ENCODE measurements at places on chromosomes 5 and 9.
A peak's percentile ranks its signal among the peaks of the same experiment; 100 is the strongest.

- DNase-seq: no peak
These were observed 596 bp downstream of the SLC28A3 start for GRCh38 chr9:84339962-84340361.

DNA sequence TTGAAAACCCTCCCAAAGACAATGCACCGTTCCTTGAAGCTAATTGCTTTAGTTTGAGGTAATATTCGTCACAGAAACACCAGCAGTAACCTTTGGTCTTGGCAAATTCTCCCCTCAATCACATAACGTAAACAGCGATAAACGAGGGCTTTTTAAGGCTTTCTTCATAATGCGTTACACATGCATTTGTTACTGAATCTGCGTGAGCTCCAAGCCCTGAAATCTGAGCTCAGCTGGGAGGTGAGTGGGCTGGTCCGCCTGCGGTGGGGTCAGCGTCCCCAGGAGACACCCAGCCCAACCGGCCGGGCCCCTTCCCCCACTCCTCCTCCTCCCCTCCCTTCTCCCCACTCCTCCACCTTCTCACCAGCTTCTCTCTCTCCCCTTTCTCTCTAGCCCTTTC lies 91.1 kb downstream of the BARX1 start:
- no peak for DNase-seq

GRCh38 chr9:21672140-21672539 lies 130.3 kb upstream of the MTAP start:
- DNase-seq: no peak

DNA sequence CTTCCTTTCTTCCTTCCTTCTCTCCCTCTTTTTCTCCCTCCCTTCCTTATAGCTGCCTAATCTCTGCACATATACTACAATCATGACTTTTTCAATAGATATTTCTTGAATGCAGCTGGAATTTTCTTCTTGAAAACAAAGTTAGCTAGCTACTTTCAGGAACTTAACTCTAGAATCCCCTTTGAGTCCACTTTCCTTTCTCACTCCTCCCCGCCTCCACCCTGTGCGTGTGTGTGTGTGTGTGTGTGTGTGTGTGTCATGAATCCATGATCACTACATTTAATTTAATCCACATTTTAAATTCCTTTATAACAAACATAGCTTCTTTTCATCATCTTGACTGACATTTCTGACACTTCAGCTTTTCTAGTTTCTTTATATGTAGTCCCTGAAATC lies 167.5 kb upstream of the KLF9 start:
- DNase-seq: no peak

- no peak for DNase-seq
These were observed at the start of gene AGPAT2 for GRCh38 chr9:136686794-136687711. TSS of gene AGPAT2 (minus strand) at chr9:136687457. CDS start at chr9:136687357, 100 bp downstream.

DNA sequence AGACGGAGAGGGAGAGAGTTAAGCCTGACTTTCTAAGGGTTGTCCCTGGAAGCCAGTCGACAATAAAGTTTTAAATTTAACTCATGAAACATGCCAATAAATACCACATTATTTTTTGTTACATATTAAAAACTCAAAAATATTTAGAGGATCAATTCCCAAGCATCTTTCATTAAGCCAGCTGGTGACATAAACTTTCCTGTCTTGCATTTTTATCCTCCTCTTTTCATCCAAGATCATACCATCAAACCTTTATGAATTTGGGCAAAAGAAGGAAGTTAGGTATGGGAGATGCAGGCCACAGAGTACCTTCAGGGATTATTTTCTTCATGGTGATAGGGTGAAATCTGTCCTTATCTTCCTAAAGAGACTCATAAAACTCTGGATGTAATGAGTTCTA lies 178.3 kb upstream of the FBXL17 start:
- no peak for DNase-seq

DNA sequence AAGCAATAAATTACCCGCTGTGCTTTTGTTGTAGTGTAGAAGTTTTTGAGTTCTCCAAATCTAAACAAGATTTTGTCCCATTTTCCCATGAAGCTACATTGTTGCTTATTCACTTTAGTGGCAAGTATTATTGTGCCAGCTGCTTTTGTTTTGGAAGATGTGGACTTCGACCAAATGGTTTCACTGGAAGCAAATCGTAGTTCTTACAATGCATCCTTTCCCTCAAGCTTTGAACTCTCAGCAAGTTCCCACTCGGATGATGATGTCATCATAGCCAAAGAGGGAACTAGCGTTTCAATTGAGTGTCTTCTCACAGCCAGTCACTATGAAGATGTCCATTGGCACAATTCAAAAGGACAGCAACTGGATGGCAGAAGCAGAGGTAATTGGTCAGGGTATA lies 10.9 kb downstream of the MFAP3 start:
- no peak for DNase-seq

GRCh38 chr9:108473209-108474112 lies 382.3 kb downstream of the ACTL7B start:
- no peak for DNase-seq

- DNase-seq: no peak
These were observed 70.4 kb downstream of the ANGPTL2 start for GRCh38 chr9:127051881-127052595.

DNA sequence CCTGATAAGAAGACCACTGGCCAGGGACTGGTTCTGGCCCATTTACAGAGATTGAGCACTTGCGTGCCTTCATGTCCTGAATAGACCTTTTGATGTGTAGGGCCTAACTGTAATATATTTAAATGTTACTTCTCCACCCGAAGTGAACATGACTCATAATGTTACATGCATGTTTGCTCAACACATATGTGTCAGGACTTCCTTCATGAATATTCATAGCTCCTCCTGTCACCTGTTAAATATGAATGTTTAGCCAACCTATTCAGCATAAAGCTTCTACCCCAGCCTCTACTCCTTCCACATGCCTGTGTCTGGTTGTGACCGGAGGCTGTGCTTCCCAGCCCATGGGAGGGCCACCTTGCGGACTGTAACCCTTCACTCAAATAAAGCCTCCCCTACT lies 457.5 kb downstream of the IRX1 start:
- DNase-seq: no peak

- peak; percentile 33 for DNase-seq
These were observed 104.7 kb upstream of the ISL1 start for GRCh38 chr5:51278539-51278938.

- no peak for DNase-seq
These were observed 219.1 kb downstream of the C9orf50 start for GRCh38 chr9:129401623-129402370.

GRCh38 chr5:16169550-16169949 lies 10.0 kb downstream of the MARCHF11 start:
- no peak for DNase-seq

DNA sequence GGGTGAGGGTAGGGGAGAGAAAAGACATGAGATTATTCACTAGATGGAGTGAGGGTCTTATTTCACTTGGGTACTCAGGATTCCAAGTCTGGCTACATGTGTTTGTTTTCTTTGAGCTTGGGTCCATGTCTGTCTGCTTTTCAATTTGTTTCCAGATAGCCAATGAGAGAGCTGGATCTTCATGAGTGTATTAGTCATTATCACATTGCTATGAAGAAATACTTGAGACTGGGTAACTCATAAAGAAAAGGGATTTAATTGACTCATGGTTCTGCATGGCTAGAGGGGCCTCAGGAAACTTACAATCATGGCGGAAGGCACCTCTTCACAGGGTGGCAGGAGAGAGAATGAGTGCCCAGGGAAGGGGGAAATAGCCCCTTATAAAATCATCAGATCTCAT lies 196.8 kb upstream of the TRIM32 start:
- DNase-seq: no peak

- DNase-seq: no peak
These were observed 292.7 kb upstream of the NREP start for GRCh38 chr5:112049738-112050137.

GRCh38 chr5:3694819-3695218 lies 99.2 kb downstream of the IRX1 start:
- no peak for DNase-seq

DNA sequence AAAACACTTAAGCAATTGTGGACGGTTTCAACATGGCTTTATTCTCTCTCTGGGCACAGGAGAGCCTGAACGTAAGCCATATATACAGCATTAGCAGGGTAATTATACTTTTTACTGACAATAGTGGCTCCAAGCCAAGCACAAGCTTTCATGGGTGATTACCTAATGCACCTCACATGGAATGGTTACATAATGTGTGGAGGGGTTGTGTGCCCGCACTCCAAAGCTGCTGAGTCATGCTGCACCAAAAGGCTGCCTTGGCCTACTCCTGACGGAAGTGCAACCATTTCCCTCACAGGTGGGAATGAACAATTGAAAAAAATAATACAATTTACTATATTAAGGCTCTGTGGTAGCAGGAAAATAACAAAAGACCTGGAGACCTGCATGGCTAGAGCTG lies 86.5 kb upstream of the ATP10B start:
- DNase-seq: no peak

- no peak for DNase-seq
These were observed 165.1 kb downstream of the PAPPA start for GRCh38 chr9:116318468-116319374.

GRCh38 chr5:78659714-78660113 lies 11.1 kb upstream of the LHFPL2 start:
- no peak for DNase-seq

DNA sequence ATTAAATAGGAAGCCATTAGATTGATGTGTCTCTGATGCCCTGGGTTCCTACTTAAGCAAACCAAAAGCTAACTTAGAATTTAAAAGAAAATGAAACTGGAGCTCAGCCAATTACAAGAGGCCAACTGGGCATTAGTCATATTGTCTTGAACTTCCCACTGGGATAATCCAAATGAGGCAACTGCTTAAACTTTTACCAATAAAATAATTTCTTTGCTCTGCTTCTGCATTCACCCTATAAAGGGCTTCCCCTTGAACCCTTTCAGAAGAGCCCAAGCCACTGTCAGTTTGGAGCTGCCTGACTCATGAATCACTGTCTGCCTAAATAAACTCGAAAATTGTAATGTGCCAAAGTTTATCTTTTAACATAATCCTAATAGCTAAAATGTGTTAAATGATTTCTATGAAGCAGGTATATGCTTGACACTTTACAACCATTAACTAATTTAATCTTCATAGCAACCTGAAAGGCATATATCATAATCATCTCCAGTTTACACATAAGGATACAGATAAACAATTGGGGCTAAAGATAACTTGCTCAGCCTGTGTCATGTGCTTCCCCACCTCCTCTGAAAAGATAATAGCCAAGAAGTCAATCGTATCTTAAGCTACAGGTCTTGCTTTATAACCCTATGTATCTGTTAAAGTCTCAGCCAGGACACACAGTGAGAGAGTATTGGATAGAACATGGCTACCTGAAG lies 11.5 kb downstream of the GPR150 start:
- no peak for DNase-seq

DNA sequence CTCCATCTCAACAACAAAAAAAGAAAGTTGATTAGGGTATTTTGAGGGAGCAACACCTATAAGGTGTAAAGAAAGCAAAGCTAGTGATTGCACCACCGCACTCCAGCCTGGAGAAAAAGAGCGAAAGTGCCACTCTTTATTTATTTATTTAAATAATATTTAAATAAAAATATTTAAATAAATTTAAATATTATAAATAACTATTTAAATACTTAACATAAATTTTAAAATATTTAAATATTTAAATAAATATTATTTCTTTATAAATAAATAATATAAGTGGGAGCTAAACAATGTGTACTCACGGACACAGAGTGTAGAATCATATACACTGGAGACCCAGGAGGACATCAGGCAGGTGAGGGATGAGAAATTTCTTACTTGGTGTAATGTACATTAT lies 64.4 kb upstream of the TRIO start:
- no peak for DNase-seq

DNA sequence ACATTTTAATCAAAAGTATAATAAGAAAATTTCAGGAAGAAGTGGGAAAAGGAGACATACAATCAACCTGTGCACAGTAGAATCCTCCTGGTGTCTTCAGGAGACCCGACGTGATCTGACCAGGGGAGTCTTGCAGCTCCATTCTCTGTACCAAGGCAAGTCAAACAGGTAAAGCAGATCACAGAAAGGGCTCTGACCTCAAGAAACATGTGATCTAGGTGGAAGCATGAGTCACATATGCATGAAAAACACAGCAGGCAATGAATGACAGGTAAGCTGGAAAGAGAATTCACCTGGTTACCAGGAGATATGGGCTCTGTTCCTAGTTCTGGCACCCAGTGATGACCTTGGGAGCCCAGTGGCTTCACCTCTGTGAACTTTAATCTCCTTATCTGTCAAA lies 19.4 kb upstream of the FABP6 start:
- no peak for DNase-seq

GRCh38 chr5:88702332-88702731 lies 180.7 kb downstream of the MEF2C start:
- DNase-seq: no peak

DNA sequence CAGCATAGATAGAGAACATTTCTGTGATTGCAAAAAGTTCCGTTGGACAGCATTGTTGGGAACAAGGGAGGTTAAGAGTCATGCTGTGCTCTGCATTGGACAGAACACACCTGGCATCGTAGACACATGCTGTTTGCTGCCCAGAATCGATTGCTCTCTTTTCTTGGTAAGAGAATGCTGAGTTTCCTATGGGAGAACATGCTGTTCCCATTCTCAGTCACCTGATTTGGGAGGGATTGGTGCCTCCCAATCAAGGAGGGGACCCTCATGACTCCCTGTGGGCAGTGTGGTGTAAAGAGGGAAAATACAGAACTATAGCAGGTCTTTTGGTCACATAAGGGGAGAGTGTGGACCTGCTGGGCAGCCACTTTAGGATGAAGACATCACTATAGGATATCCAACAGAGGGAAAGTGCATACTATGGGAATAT lies 555.4 kb upstream of the CLINT1 start:
- no peak for DNase-seq

DNA sequence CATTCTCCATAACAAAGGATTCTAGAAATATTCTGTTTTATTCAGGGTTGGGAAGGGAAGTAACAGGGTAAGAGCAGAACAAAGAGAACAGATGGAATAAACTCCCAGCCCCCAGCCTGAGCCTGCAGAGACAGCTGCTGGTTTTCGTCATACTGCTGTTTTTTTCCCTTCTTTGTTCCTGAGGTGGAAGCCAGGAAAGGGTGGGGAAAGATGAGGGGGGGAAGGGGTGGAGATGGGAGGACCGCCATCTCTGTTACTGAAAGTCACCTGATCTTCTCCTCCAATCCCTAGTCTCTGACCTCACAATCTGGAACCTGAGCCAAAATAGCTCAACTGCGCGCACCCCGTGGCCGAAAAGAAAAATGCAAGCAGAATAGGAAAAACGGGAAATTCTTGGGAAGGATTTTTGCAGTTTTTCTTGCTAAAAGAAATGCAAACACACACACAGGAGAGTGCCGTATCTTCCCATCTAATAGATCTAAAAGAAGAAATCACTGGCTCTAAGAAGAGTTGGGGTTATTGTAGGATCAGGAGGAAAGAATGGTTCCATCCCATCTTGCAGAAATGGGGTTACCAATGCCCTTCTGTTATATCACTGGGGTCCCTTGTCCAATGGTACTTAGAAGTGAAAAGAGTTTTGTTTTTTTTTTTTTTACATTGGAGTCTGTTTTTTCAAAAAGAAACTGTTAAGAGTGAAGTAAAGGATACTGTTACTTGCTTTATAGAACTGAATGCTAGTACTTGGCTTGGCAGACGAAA lies 57.9 kb downstream of the DIAPH1 start:
- DNase-seq: peak; percentile 97

- no peak for DNase-seq
These were observed 287.8 kb upstream of the ISL1 start for GRCh38 chr5:51095486-51095885.

- no peak for DNase-seq
These were observed 444.8 kb downstream of the MAT2B start for GRCh38 chr5:163950248-163950647.

All from iPS DF 19.7 (cell line).